ENCODE measurements at places on chromosomes 11 and 22. TPM values are rescaled to one million over a fixed set of nuclear protein-coding genes. Genes with fewer than 3 reads are reported as not detected.

Gene WNT7B
- total RNA-seq: not detected

Gene MUC5B
- total RNA-seq: not detected

Gene PICK1
- total RNA-seq: 63.8 TPM

Gene KDM4D
- 0.94 TPM for total RNA-seq

Gene TUBA8
- total RNA-seq: 68.7 TPM

Gene SMTNL1
- total RNA-seq: 23.0 TPM

Gene CACNA1I
- total RNA-seq: not detected

All from gastrocnemius medialis (tissue), 4 donors.